ENCODE measurements at places on chromosomes 16 and 17.

- DNase-seq, result no peak
These were observed 4.5 kb downstream of the NBR1 start for GRCh38 chr17:43175213-43176118.

DNA sequence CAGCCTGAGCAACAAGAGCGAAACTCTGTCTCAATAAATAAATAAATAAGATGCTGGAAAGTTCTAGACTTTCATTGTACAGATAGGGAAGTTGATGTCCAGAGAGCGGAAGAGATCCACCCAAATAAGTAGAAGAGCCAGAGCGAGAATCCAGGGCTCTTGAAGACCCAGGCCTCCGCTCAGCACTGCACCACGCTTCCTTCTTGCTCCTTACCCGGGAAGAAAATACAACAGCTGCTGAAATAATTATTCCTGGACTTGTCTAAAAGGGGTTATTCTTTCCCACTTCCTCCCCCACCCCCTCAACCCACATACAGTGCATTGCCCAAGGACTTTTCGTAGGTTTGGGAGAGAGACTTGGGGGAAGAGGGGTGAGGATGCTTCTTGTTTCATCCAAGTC lies 26.7 kb downstream of the CDK5RAP3 start:
- no peak for DNase-seq

GRCh38 chr16:80948886-80949493 lies 57.7 kb downstream of the CMC2 start:
- no peak for DNase-seq

- DNase-seq, result peak; percentile 77
These were observed 152.7 kb upstream of the ERCC4 start for GRCh38 chr16:13767215-13767614.

GRCh38 chr16:24589997-24590396 lies 50.6 kb downstream of the RBBP6 start:
- DNase-seq, result no peak

- no peak for DNase-seq
These were observed 235.7 kb upstream of the SDK2 start for GRCh38 chr17:73879987-73880386.

DNA sequence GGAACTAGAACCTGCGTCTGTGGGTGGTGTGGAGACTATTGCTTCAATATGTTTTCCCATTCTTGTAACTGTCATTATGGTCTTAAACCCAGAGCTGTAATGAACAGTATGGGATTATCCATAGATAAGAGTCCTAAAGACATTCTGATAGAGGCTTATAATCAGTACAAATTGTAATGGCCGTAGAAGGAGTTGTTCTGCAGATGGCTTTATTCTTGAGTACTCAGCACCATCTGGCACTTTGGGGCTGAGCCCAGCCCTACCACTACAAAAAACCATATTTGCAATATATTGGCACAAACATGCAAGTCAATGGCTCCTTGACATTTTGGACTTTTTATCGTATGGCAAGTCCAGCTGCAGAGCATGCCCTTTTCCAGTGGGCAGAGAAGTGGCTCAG lies 150.0 kb downstream of the HS3ST4 start:
- no peak for DNase-seq

DNA sequence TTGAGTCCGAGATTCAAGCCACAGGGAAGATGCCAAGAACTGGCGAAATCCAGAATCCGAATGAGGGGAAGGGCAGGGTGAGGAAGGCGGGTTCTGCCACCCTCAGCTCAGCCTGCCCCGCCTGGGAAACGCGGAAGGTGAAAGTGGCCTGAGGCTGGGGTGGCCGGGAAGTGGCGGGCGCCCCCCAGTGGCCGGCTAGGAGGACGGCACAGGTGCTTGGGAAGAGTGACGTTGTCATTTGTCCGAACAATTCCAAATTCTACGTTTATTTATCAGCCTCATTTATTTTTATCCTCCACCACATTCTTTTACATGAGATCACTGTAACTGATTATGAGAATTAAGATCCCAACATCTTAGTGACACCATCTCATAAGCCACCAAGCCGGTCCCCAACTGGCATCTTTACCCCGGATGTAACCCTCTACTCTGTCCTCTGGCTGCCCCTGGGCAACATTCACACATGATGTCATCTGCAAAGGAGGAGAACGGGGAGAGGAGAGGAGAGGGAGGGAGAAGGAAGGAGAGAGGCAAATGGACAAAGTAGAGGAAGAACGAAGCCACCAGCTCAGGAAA lies 21.3 kb downstream of the SRCIN1 start:
- DNase-seq, result no peak

GRCh38 chr16:85709766-85710585 lies 21.2 kb upstream of the GINS2 start:
- DNase-seq, result no peak

- no peak for DNase-seq
These were observed 3.4 kb upstream of the NTN3 start for GRCh38 chr16:2467528-2468232.

DNA sequence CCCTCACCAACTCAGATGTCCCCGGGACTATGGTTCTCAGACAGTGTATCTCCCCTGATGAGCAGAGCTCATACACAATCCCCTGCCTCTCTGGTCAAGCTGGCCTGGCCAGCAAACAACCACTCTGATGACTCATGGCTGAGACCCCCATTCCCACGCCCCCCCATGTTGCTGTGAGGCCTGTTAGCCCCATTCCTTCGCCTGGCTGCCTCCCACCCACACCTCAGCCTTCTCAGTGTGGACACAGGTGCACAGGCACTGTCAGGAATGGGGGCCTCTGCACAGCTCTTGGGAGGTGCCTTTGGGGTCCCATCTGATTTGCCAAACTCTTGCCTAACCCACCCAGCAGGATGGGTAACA lies 80.2 kb downstream of the CNGB1 start:
- no peak for DNase-seq

DNA sequence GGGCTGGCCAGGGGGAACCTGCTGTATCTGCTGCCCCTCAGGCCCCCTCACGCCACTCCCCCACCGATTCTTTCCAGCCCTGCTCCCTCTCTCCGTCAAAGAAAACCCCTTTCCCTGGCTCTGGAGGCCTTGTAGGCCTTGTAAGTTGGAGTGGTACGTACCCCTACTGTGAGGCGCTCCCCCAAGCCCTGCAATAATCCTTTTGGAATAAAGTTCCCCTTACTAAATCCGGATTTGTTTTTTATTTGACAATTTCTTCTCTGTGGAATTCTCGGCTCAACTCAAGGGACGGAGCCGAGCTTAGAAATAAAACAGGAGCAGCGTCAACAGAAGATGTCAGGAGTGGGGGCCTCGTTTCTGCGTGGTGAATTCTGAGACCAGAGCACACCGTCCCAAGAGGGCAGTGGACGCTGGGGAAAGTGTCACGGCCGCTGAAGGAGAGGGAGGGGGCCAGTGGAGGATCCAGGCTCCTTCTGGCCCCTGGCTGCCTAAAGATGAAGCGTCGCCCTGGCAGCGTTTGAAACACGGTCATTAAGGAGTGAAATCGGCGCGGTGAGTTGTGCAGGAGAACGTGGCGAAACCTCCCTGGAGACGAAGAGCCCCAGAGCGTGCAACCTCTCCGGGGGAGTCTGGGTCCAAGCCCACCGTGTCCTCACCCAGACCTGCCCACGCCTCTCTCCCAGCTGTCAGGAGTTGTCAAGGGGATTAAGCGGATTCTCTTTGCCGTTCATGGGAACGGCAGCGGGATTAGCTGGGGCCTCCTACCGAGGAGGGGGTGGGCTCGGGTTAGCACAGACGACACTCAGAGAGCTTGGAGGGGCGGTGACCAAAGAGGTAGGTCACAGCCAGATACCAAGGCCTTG lies 47.0 kb downstream of the SLC7A5 start:
- no peak for DNase-seq

DNA sequence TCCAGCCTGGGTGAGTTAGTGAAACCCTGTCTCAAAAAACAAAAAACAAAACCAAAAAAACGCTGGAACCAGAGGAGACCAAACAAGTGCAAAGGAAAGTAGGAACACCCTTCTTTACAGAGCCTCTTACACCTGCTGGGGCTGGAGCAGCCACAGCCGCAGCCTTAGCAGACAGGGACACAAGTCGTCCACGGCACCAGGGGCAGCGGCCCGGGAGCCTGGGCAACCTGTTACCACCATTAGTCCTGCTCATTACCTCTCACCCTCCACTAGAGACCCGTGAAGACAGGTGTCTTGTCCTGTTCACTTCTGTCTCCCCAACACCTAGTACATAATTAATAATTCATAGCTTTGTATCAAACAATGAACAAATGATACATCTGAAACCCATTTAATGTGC lies 83.6 kb downstream of the C16orf78 start:
- DNase-seq, result no peak

DNA sequence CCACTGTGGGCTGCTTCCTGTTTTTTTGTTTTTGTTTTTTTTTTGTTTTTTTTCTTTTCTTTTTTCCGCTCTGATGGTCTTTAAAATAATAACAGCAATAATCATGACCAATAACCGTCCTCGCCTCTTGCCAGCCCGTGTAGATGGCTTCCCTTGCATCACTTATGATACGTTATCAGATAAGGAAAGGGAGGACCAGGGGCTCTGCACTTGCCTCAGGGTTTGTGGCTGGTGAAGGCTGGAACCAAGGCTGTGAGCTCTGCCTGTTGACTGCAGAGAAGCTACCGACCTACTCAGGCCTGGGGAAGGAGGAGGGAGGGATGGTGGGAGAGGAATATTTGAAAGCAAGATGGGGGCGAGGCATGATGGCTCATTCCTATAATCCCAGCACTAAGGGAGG lies 114.0 kb upstream of the SDK2 start:
- DNase-seq, result no peak

- no peak for DNase-seq
These were observed 142.8 kb downstream of the IRF8 start for GRCh38 chr16:86041807-86042206.

GRCh38 chr17:53270936-53271335 lies 551.8 kb upstream of the KIF2B start:
- no peak for DNase-seq

DNA sequence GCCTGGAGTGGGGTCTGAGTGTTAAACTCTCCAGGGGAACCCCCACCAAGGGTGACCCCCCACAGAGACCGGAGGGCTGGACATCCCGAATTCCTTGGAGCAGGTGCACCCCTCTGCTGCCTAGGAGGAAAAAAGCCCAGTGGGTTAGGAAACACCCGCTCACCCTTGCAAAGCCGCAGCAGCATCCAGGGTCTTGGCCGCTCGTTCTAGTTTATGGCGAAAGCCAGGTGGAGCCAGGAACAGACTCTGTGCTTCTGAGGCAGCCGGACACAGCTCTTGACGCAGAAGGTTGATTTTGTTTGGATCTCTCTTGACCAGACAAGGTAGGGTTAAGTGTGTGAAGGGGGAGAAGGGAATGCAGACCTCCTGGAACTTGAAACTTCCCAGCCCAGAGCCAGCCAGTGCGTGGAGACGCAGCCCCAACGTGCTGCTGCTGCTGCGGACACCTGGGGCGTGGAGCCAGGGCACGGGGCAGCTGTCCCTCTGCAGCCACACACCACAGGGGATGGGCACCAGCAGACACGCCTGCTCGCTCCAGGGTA lies 154.5 kb downstream of the LAT start:
- DNase-seq, result no peak

DNA sequence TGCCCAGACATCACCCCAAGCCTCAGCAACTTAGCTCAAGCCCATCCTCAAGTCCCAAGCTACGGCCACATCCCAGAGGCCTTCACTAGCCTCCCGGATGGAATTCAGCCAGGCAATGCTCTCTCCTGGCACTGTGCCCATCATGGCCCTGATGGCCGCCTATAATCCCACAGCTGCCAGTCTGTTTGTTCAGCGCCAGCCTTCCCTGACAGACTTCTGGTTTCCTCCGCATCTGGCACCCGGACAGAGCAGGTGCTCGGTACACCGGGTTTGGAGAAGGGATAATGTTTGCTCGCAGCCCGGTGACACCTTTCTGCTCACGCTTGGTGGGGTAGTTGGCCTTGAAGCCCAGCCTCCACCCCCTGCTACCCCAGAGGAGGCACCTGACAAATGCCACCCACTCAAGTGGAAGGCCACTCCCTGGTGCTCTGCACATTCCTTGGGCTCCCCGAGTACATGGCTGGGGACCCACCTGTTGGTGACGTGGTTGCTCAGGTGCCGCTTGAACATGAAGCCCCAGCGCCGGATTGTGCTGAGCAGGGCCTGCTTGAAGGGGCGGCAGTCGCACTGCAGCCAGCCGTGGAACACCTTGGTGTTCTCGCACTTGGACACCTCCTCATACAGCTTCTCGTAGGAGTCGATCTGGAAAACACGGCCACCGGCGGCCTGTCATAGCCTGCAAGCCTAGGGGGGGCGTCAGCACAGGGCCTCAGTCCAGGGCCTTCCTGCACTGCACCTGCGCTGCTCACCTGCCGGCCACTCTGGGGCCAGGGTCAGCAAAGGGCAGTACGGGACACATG lies 47.1 kb downstream of the DNAH17 start:
- DNase-seq, result no peak

DNA sequence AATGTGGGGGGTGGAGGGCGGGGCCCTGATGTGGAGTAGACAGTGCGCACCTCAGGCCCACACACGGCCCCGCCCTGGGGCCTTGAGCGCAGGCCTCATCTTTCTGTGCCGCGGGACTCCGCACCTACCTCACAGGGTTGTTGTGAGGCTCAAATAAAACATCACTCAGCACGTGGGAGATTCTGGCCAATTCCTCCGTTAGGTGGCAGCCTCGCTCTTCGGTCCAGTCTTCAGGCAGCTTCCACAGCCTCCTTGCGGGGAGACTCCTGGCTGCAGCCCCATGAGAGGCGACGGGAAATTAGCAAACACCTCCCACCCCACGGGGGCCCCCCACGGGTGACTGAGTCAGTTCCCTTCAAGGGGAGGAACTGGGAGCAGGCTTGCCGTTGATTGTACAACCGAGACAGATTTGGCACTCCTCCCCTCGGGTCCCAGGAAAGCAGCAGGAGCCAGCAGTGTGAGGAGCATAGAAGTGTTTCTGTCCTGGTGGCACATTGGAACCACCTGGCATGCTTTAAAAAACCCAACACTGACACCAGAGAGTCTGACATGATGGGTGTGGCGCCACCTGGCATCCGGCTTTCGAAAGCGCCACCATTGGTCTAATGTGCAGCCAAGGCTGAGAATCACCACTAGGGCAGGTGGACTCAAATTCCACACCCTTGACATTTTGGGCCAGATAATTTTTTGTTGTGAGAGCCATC lies 7.6 kb downstream of the MRM1 start:
- no peak for DNase-seq

DNA sequence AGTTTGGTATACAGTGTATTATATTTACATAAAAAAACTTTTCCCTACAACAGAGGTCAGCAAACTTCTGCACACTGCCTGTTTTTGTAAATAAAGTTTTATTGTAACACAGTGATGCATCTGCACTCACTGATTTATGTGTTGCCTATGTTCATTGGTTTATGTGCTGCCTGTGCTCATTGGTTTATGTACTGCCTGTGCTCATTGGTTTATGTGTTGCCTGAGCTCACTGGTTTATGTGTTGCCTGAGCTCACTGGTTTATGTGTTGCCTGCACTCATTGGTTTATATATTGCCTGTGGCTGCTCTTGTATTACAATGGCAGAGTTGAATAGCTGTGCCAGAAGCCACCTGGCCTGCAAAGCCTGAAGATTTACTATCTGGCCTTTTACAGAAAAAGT lies 81.6 kb downstream of the MYH11 start:
- DNase-seq, result no peak

GRCh38 chr16:49867796-49868668 lies 12.1 kb upstream of the ZNF423 start:
- DNase-seq, result no peak
